Activated CD8-positive, alpha-beta memory T cell treated with anti-CD3 and anti-CD28 coated beads for 36 hours (primary cell): ENCODE measurements at places on chromosomes 1 and 21. TPM values are rescaled to one million over a fixed set of nuclear protein-coding genes. Genes with fewer than 3 reads are reported as not detected.

The GJA8 gene
- total RNA-seq, result not detected

The VSIG8 gene
- total RNA-seq, result not detected

The C1orf94 gene
- not detected for total RNA-seq

The CYB5RL gene
- 13.8 TPM for total RNA-seq

The CNKSR1 gene
- 0.84 TPM for total RNA-seq

The C1orf115 gene
- total RNA-seq, result 0.08 TPM

The SLAMF8 gene
- 3.6 TPM for total RNA-seq

The C1orf56 gene
- total RNA-seq, result 1.7 TPM

The TCEANC2 gene
- 11.5 TPM for total RNA-seq

The ARID4B gene
- total RNA-seq, result 34.2 TPM
